ENCODE measurements at places on chromosomes 13 and 19. TPM values are rescaled to one million over a fixed set of nuclear protein-coding genes. Genes with fewer than 3 reads are reported as not detected.
A peak's percentile ranks its signal among the peaks of the same experiment; 100 is the strongest.

DNA sequence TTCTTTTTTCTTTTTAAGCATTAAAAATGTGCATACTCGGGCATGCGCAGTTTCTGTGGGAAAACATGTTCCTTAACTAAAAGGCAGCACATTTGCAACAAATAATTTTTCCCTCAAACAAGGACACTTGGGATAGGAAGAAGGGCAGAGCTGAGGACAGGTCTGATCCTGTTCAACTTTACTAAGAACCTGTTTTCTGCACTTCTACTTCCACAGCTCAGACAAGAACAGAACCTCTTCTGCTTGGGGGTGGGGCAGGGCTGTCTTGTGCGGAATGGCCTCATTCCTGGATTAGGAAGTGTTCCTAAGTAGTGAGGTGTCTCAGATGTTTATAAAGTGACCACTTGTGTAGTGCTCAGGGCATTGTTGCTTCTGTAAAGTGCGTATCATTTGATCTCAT is 18.3 kb downstream of the SAFB start:
- no peak overlapping the region for H3K27ac ChIP-seq
- H3K4me3 ChIP-seq = no peak overlapping the region
- DNase-seq = no peak
- no peaks in the 10 kb centered on the region for H3K27me3 ChIP-seq
- peaks cover 33% of the 10 kb centered on the region for H3K36me3 ChIP-seq

- DNase-seq = no peak
- H3K27ac ChIP-seq = no peak overlapping the region
- H3K4me3 ChIP-seq = peak overlapping the region; percentile 26
- peaks cover 6% of the 10 kb centered on the region for H3K36me3 ChIP-seq
- H3K27me3 ChIP-seq = no peaks in the 10 kb centered on the region
Observed at GRCh38 chr19:36526581-36526980, 1.5 kb downstream of the ZNF260 start.

GRCh38 chr13:106906426-106906996 is 338.6 kb upstream of the ARGLU1 start:
- no peaks in the 10 kb centered on the region for H3K36me3 ChIP-seq
- no peaks in the 10 kb centered on the region for H3K4me1 ChIP-seq
- no peak overlapping the region for H3K4me3 ChIP-seq
- H3K27ac ChIP-seq = no peak overlapping the region
- H3K27me3 ChIP-seq = no peaks in the 10 kb centered on the region

GRCh38 chr19:1513499-1514294 is 878 bp upstream of the ADAMTSL5 start:
- no peak overlapping the region for H3K4me3 ChIP-seq
- H3K4me1 ChIP-seq = no peaks in the 10 kb centered on the region
- no peak overlapping the region for H3K27ac ChIP-seq
- peaks cover 2% of the 10 kb centered on the region for H3K27me3 ChIP-seq

Gene LHB
- total RNA-seq = not detected
